Stimulated activated CD4-positive, alpha-beta T cell treated with anti-CD3 and anti-CD28 coated beads, Interleukin-1b, Interleukin-23, amount 100 ng/mL, for 24 hours (primary cell): ENCODE measurements at places on chromosomes 6 and 20.

- DNase-seq = no peak
Measured at GRCh38 chr20:8815208-8815607, 253.7 kb upstream of the PLCB4 start.

- DNase-seq = no peak
Measured at GRCh38 chr6:97114645-97115044, 168.4 kb downstream of the MMS22L start.

DNA sequence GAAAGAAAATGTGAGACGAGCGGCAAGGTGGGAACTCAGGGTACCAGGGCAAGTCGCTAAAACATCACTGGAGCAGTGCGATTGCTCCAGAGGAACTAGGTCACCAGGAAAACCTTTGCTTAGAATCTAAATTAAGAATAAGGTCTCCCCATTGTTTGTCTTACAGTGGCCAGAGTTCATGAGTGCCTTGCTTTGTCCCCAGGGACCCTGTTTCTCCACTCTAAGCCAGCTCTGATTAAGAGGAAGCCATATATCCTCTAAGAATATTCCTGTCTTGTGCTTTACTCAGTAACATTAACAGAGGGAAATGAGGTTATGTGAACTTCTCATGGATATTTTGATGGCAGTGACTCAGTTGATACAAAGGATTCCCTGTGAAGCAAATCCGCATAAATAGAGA is 305.8 kb downstream of the CD83 start:
- DNase-seq = no peak

GRCh38 chr20:1844325-1845162 is 50.7 kb upstream of the SIRPA start:
- peak; percentile 10 for DNase-seq
